Stimulated activated memory B cell treated with anti-CD40 and anti-IgM and Interleukin-4, amounts not matched to agents 10 μg/mL and 1 μg/mL and 100 μg/mL, for 72 hours (primary cell): ENCODE measurements at places on chromosomes 3 and 15.

DNA sequence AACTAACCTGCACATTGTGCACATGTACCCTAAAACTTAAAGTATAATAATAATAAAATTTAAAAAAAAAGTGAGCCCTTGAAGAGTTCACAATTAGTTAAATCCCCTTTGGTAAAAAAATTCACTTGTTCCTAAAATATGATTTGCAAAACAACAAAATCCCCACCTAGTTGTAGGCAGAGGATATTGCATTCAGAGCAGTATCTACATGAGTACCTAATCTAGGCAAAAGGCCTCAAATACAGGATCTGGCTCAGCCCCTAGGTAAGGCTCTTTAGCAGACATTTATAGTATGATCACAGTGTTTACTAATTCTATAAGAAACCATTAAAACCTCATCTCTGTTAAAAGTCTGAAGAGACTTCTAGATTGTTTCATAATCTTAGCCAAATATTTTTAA lies 89.3 kb upstream of the CCDC80 start:
- ATAC-seq = no peak

DNA sequence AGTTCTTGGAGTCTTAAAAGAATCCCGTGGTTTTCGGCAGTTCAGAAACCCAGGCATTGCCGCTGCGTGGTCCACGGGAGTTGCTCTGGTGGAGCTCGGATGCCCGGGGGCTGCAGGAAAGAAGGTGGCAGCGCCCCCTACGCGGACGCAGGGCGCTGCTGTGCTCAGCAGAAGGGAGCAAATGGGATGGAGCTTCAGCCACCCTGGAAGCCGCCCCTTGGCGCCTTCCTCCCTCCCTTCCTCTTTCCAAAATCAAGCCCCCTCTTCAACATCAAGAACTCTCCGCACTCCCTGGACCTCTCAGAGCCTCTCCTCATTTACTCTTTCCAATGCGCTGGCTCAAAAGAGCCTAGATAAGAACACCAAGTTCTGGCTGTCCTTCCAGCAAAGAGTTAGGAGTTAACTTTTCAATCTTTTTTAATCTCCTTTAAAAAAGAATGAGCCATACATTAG lies 880 bp upstream of the CHRNA7 start:
- no peak for ATAC-seq

DNA sequence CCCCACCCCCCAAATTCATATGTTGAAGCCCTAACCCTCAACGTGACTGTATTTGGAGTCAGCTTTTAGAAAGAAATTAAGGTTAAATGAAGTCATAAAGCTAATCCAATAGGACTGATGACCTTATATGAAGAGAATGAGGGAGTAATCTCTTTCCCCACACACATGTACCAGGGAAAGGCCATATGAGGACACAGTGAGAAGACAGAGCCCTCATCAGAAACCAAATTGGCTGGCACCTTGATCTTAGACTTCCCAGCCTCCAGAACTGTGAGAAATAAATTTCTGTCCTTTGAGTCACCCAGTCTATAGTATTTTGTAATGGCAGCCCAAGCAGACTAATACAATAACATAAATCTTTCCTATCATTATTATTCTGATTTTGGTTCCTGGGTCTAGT lies 194.7 kb upstream of the NANOGP8 start:
- no peak for ATAC-seq

- no peak for ATAC-seq
Measured at GRCh38 chr3:149554826-149555225, 80.3 kb downstream of the TM4SF4 start.

DNA sequence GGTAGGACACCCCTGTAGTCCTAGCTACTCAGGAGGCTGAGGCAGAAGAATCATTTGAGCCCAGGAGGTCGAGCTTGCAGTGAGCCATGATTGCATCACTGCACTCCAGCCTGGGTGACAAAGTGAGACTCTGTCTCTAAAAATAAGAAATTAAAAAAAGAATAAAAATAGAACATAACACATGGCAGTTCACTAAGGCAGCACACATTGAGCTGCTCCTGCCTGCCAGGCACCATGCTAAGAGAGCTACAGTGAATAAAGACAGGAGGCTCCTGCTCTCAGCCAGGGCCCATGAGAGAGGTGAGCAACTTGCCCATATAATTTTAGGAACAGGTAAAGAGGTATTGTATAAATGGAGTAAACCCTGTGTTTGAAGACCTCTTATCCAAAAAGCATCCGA lies 54.3 kb downstream of the EBLN2 start:
- no peak for ATAC-seq

DNA sequence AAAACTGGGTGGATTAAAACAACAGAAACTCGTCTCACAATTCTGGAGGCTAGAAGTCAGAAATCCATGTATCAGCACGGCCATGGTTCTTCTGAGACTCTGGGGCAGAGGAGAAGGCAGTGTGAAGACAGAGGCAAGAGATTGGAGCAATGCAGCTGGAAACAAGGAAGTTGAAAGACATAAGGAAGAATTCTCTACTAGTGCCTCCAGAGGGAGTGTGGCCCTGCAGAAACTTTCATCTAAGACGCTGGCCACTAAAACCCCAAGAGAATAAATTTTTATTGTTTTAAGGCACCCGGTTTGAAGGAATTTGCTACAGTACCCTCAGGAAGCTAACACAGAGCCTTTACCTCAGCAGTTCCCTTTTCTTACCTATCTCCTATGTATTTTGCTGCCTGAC lies 1012.2 kb upstream of the CADM2 start:
- ATAC-seq = no peak

DNA sequence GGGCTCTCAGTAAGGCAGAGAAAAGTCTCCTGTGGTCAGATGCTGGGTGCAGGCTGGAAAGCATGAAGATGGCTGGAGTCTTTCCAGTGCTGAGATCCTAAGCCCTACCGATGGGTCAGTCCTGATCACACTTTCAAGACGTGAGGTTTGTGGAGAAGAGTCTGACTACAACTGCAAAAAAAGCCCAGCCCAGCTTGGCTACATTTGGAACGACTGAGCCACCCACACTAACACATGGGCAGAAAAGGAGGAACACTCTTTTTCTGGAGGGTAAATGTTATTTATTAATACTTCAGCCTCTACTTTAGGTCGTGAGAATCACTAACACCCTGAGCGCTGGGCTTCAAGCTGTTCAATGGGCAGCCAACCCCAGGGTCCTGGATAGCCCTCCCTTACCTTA lies 22.0 kb upstream of the C3orf22 start:
- no peak for ATAC-seq

DNA sequence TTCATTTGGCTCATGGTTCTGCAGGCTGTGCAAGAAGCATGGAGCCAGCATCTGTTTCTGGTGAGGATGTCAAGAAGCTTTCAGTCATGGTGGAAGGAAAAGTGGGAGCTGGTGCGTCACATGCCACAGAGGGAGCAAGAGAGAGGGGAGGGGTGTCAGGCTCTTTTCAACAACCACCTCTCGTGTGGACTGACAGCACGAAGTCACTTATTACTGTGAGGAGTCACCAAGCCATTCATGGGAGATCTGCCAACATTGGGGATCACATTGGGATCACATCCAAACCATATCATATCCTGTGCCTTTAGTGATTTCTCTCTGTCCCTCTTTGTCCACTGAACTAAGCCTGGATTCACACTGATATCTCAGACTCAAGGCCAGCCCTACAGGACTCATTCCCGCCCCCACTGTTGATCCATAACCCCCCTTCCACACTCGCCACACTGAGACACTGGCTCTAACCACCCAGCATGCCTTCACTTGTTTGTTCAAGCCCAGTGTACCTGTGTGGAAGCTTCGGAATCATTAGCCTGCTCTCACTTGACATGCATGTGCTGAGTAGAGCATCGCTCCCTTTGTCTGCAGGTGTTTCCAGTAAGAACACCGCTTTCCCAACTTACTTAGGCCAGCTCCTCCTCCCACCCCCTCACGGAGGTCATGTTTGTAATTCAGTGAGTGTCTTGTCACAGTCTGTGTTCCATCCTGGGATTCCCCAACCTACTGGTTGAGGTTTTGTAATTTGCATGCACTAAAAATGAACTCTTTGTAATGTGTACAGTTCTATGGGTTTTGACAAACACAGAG lies 132.2 kb downstream of the KLF13 start:
- ATAC-seq = peak; percentile 97

DNA sequence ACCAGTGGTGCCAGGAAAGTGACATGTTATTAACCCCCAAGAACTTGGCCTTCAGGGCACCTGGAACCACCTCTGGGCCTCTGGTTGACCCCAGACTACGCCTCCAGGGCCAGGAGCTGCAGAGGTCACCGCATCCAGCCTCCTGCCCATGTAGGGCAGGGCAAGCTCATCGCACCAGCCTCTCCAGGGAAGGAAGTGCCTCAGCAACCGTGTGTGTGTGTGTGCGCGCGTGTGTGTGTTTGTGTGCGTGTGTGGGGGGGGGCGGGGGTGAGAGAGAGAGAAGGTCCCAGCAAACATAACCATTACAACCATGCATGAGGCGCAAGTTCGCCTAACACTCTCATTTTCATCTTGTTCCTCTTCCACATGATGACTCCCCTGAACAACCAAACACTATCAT lies 31.8 kb downstream of the RAB6B start:
- no peak for ATAC-seq

- ATAC-seq = peak; percentile 61
Measured at GRCh38 chr3:42051384-42052131, 39.6 kb upstream of the TRAK1 start.
